ENCODE measurements at places on chromosomes 3 and 15. TPM values are rescaled to one million over a fixed set of nuclear protein-coding genes. Genes with fewer than 3 reads are reported as not detected.

Gene FYCO1
- total RNA-seq = 16.6 TPM

Gene EHD4
- total RNA-seq = 36.4 TPM

Gene ACAP2
- 38.9 TPM for total RNA-seq

Gene AADACL2
- total RNA-seq = not detected

Gene EIF4E3
- 33.0 TPM for total RNA-seq

Gene MEGF11
- not detected for total RNA-seq

Gene ASB14
- not detected for total RNA-seq

Gene APPL1
- 19.3 TPM for total RNA-seq

Gene GPR62
- total RNA-seq = not detected

Gene BHLHE40
- total RNA-seq = 246 TPM

Gene RYR3
- not detected for total RNA-seq

Gene FANCD2OS
- total RNA-seq = not detected

Gene POMGNT2
- 11.0 TPM for total RNA-seq

Gene SLC6A1
- not detected for total RNA-seq

Gene FAM81A
- total RNA-seq = not detected

Gene TICRR
- total RNA-seq = not detected

Gene ARID3B
- total RNA-seq = 35.2 TPM

Gene CLDN16
- total RNA-seq = not detected

Gene NR1D2
- 126 TPM for total RNA-seq

All from CD8-positive, alpha-beta T cell (primary cell).